Transverse colon (tissue), 4 donors: ENCODE measurements at places on chromosomes 1 and 21. TPM values are rescaled to one million over a fixed set of nuclear protein-coding genes. Genes with fewer than 3 reads are reported as not detected.
A peak's percentile ranks its signal among the peaks of the same experiment; 100 is the strongest.

DNA sequence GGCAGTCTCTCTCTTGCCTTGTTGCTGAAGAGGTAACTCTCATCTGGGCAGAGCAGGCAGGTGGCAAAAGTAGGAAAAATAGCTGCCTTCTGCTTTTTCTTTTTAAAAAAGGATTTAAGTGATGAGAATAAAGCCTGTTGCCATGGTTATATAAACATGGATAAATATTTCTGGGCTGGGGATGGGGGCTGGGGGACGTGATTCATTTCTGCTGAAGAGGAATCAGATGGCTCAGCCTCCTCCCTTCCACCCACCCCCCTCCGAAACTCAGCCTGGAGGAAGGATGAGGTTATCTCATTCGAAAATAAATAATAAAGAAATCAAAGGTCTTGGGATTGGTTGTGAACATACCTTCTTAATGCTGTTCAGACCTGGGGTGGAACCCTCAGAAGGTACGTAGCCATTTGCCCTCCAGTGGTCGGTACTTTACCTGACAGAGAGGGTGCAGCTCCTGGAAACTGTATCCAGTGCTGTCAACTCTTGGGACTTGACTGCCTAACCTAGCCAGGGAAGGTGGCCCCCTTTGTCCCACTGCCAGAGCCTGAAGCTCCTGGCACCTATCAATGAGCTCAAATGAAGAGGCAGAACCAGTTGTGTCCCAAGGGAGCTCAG, 3.8 kb upstream of the INKA2 start:
- H3K4me1 ChIP-seq = peaks cover 16% of the 10 kb centered on the region
- H3K36me3 ChIP-seq = no peaks in the 10 kb centered on the region

- no peaks in the 10 kb centered on the region for H3K36me3 ChIP-seq
- no peaks in the 10 kb centered on the region for H3K27me3 ChIP-seq
- no peak overlapping the region for H3K27ac ChIP-seq
- no peak for DNase-seq
- no peaks in the 10 kb centered on the region for H3K4me1 ChIP-seq
Observed at GRCh38 chr1:20126806-20127440, 7.6 kb upstream of the PLA2G2D start.

DNA sequence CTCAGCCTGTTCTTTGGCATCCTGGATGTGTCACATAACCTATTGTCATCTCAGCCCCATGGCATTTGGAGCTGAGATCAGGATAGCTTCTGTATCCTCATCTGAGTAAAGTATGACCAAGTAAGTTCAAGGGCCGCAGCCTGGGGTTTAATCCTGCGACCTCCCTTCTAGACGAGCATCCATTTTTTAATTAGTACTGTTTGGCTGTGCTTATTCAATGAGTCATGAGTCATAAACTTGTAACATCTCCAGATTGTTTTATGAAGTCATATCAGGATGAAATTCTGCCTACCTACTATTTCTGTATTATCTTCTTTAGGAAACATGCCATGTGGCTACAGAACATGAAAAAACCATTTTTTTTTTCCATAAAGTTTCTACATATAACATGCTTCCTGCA, 119.1 kb downstream of the ERG start:
- H3K4me3 ChIP-seq = no peak overlapping the region
- H3K27ac ChIP-seq = no peak overlapping the region
- DNase-seq = no peak
- no peaks in the 10 kb centered on the region for H3K27me3 ChIP-seq
- no peaks in the 10 kb centered on the region for H3K4me1 ChIP-seq
- H3K36me3 ChIP-seq = no peaks in the 10 kb centered on the region

DNA sequence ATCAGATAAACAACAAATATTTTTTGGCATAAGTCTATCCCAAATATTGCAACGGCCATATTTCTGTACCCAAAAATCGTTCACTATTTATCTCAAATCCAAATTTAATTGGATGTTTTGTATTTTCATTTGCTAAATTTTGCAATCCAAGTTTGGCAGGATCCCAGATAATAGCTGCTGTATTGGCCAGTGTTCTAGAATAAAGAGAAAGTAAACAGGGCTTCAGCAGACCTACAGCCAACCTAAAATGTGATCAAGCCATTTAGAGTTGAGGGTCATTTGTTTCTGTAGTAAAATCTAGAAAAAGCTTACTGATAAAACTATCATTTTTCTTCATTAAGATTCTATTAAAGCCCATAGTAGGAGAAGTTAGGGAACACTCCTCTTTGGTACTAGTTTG, 506.6 kb upstream of the PTBP2 start:
- no peaks in the 10 kb centered on the region for H3K27me3 ChIP-seq
- no peaks in the 10 kb centered on the region for H3K4me1 ChIP-seq
- H3K27ac ChIP-seq = no peak overlapping the region

- H3K4me1 ChIP-seq = no peaks in the 10 kb centered on the region
- no peaks in the 10 kb centered on the region for H3K36me3 ChIP-seq
- H3K27me3 ChIP-seq = peaks cover 19% of the 10 kb centered on the region
- no peak overlapping the region for H3K27ac ChIP-seq
- DNase-seq = no peak
Observed at GRCh38 chr21:38355353-38355752, 98.6 kb downstream of the KCNJ15 start.

DNA sequence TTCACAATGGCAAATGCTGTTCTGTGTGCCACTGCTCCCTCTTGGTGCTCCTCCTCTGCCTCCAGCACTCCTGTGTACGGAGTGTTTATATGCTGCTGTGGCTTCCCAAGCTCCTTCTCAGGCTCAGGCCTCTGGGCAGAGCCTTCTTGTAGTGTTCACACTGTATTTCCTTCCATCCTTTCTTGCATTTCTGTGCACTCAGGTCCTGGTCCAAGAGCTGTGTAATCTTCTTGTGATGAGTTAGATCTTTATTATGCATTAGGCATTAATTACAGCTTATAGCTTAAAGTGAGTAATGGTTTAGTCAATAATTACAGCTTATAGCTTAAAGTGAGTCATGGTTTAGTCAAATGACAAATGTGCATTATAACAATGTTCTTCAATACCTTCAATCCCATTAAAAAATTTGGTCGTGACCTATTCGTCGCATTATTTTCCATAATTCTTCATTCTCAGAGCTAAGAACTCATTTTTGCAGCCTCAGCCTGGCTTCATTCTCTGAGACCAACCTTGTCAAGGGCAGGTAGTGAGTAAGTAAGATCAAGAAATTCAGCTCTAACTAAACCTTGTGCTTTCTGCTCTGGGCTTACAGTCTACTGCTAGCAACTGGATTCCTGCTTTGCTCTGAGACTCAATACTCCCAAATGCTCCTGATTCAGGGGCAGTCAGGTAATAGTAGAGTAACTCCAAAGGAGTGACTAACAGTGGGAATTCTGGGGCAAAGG, 154.5 kb upstream of the SPAG17 start:
- no peak for DNase-seq
- H3K27ac ChIP-seq = no peak overlapping the region
- H3K4me1 ChIP-seq = no peaks in the 10 kb centered on the region
- no peaks in the 10 kb centered on the region for H3K36me3 ChIP-seq
- no peak overlapping the region for H3K4me3 ChIP-seq

- no peak for DNase-seq
- H3K4me3 ChIP-seq = no peak overlapping the region
- no peaks in the 10 kb centered on the region for H3K4me1 ChIP-seq
- H3K27ac ChIP-seq = no peak overlapping the region
- H3K27me3 ChIP-seq = no peaks in the 10 kb centered on the region
- no peaks in the 10 kb centered on the region for H3K36me3 ChIP-seq
Observed at GRCh38 chr1:99674115-99675064, 28.5 kb downstream of the PALMD start.

DNA sequence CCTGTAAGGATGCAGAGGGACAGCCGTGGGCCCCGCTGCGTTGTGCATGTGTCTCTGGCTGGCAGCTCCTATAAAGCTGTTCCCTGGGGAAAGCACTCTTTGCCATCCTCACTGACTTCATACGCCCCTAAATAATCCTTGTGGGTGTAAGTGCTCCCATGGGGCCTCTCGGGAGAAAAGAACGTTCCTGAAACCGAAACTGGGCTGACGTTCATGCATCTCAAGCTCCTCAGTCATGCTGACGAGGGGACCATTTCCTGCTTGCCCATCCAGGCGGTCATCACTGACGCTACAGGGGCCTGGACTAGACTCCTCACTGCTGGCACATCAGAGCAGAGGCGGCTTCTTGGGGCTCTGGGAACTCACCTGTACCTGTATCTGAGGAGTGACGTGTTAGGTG, 73.1 kb upstream of the USP24 start:
- no peak overlapping the region for H3K27ac ChIP-seq
- no peaks in the 10 kb centered on the region for H3K4me1 ChIP-seq
- H3K27me3 ChIP-seq = no peaks in the 10 kb centered on the region
- H3K36me3 ChIP-seq = no peaks in the 10 kb centered on the region

DNA sequence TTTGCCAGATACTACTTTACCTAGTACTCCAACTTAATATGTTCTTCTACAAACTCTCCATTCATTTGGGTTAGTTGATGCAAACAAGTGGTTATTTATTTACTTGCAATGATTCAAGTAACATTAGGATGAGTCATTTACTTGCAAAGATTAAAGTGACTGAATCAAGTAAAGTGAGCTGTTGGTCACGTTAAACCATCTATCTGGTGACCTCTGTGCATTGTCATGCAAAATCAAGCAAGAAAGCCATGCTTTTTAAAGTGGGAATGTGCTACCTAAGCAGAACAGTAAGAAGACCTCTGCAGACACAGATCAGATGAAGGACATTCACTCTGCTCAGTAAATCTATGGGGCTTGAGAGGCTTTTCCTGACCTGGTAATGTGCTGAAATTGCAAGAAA, 254.7 kb downstream of the LRRIQ3 start:
- no peaks in the 10 kb centered on the region for H3K4me1 ChIP-seq
- H3K27me3 ChIP-seq = no peaks in the 10 kb centered on the region
- H3K36me3 ChIP-seq = no peaks in the 10 kb centered on the region
- no peak overlapping the region for H3K4me3 ChIP-seq
- H3K27ac ChIP-seq = no peak overlapping the region

DNA sequence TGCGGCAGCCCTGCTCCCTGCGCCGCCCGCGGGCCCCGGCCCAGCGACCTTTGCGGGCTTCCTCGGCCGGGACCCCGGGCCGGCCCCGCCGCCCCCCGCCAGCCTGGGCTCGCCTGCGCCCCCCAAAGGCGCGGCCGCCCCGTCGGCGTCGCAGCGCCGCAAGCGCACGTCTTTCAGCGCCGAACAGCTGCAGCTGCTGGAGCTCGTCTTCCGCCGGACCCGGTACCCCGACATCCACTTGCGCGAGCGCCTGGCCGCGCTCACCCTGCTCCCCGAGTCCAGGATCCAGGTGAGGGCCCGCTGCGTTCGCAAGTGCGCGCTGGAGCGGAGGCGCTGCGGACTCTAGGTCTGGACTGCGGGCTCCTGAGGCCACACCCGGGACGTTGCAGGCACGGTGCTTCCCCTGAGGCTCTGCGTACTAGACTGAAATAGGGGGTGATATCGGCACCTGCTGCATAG, 351 bp downstream of the MIXL1 start:
- no peaks in the 10 kb centered on the region for H3K36me3 ChIP-seq
- peaks cover 38% of the 10 kb centered on the region for H3K27me3 ChIP-seq
- peak; percentile 60 for DNase-seq
- peaks cover 10% of the 10 kb centered on the region for H3K4me1 ChIP-seq
- peak overlapping the region; percentile 35 for H3K4me3 ChIP-seq
- H3K27ac ChIP-seq = no peak overlapping the region

GRCh38 chr1:9120312-9120958, 8.5 kb downstream of the GPR157 start:
- peaks cover 5% of the 10 kb centered on the region for H3K4me1 ChIP-seq
- no peaks in the 10 kb centered on the region for H3K27me3 ChIP-seq
- H3K4me3 ChIP-seq = no peak overlapping the region

DNA sequence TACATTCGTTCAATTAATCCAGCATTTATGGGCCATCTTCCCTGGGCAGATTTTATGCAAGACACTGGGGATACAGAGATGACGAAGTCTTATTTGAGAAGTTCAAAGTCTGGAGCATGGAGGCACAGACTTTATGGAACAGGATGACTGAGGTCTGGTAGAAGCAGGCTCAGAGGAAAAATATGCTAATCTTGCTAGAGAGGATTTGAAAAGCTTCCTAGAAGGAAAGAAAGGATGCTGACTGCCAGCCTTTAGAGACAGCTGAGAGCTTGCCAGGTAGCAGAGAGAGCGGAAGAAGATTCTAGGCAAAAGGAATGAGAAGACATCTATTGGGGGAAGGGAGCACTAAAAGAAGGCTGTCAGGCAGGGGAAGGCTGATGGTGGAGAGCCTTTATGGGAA, 75.5 kb upstream of the ATP5PO start:
- peaks cover 5% of the 10 kb centered on the region for H3K27me3 ChIP-seq
- H3K4me3 ChIP-seq = no peak overlapping the region
- peaks cover 15% of the 10 kb centered on the region for H3K4me1 ChIP-seq

- H3K4me1 ChIP-seq = no peaks in the 10 kb centered on the region
- peaks cover 10% of the 10 kb centered on the region for H3K27me3 ChIP-seq
- no peaks in the 10 kb centered on the region for H3K36me3 ChIP-seq
- no peak for DNase-seq
Observed at GRCh38 chr21:35424122-35424521, 375.0 kb upstream of the RUNX1 start.

GRCh38 chr1:36922593-36923426, 111.5 kb downstream of the GRIK3 start:
- no peak for DNase-seq
- H3K4me1 ChIP-seq = no peaks in the 10 kb centered on the region
- no peaks in the 10 kb centered on the region for H3K36me3 ChIP-seq
- H3K4me3 ChIP-seq = no peak overlapping the region

DNA sequence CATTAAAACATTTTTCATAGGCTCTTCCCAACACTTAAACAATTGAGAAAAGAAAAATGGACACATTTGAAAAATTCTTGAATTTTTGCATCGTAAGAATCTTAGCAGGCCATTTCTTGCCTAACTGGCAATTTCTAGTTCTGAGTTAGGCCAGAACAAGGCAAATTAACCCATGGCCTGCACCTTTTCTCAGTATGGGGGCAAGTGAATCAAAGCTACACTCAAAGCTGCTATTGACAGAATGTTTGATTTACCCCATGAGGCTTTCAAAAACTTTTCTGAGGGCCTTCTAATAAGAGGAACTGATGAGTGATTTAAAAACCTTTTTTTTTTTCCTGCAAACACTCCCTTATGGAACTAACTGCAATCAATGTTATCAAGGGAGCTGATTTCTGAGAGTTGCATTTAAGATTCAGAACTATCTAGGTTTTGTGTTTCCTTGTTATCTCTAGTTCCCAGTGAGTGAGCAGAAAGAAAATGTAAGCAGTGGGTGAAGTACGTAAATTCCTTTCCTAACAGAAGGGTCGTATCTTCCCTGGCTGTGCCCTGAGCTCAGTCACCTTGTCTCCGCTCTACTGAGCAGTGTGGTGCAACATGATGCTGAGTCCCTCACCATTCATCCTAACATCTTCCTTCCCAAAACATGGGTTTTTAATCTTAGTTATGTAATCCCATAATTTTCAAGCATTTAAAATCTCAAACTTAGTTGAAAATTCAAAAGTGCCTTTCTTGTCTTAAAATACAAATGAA, 353.7 kb downstream of the DPYD start:
- H3K36me3 ChIP-seq = no peaks in the 10 kb centered on the region
- no peak for DNase-seq
- H3K27me3 ChIP-seq = no peaks in the 10 kb centered on the region
- H3K4me1 ChIP-seq = no peaks in the 10 kb centered on the region
- H3K27ac ChIP-seq = no peak overlapping the region

The PTGFRN gene
- 55.7 TPM for total RNA-seq

The MRPL20 gene
- total RNA-seq = 40.0 TPM

The PRAMEF2 gene
- total RNA-seq = not detected

The NTNG1 gene
- 3.5 TPM for total RNA-seq
